ENCODE measurements at places on chromosomes 2 and 18.

GRCh38 chr18:25235401-25236042 lies 116.4 kb downstream of the ZNF521 start:
- DNase-seq = no peak

DNA sequence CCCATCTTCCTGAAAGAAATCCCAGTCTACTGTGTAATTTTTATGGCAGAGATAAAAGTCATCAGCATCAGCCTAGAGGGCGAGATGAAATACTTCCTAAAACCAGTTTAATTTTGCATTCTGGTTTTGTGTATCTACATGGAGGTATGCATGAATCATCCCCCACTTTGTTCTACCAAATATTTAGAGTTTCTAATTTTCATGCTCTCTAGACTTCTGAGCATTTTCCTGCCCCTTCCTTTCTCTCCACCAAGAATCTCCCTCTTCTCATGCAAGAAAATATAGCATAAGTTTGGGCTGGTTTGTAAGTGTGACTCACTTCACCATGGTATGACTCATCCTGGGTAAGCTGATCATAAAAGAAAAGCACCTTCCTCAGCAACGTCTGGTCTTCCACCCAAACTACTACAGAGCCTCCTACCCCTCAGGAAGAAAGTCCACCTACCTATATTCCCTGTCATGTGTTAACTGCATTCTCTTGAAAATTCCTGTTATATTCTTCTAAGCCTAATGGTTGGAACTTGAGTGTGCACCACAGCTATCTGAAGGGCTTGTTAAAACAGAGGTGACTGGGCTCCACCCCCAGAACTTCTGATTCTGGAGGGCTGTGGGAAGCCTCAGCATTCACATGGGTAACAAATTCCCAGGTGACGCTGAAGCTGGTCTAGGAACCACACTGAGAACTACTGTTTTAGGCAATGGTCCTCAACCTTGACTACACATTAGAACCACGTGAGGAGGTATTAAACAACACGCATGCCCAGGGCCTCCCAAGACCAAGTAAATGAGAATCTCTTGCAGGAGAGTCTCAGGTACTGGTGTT lies 37.4 kb upstream of the RAPGEF4 start:
- no peak for DNase-seq

DNA sequence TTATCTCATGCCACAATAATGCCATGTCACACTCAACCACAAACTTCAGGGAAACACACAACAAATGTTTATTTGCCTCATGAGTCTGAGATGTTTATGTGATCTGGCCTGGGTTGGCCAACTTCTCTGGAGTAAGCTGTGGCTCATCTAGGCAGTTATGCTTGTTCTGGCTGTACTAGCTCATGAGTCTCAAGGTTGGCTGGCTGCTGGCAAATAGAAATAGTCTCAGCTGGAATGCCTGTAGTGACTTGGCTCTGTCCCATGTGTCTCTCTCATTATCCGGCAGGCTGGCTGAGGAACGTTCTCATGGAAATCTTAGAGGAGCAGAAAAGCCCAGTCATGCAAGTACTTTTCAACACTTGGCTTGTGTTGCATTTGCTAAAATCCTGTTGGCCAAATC lies 234.9 kb upstream of the CDH2 start:
- no peak for DNase-seq

- DNase-seq = no peak
Measured at GRCh38 chr18:23239350-23239692, 104.0 kb downstream of the CABLES1 start.

DNA sequence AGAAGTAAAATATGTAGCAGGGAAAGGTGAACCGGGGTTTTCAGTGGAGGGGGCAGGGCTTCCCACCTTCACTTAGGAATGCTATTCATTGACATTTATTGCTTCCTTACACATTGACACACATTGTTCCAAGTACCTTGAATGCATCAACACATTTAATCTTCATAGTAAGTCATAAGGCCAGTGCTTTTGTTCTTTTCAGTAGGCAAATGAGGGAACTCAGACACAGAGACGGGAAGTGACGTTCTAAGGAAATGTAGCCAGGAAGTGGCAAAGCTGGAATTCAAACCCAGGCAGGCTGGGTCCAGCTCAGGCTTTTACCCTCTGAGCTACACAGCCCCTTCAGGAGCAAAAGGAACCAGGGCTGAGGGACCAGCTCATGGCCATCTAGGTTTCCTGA lies 20.7 kb downstream of the BMP10 start:
- DNase-seq = no peak

- peak; percentile 56 for DNase-seq
Measured at GRCh38 chr2:128260239-128261138, 58.2 kb downstream of the HS6ST1 start.

GRCh38 chr2:150526006-150526405 lies 38.5 kb upstream of the RND3 start:
- no peak for DNase-seq

- no peak for DNase-seq
Measured at GRCh38 chr2:33909945-33910695, 311.0 kb upstream of the FAM98A start.

DNA sequence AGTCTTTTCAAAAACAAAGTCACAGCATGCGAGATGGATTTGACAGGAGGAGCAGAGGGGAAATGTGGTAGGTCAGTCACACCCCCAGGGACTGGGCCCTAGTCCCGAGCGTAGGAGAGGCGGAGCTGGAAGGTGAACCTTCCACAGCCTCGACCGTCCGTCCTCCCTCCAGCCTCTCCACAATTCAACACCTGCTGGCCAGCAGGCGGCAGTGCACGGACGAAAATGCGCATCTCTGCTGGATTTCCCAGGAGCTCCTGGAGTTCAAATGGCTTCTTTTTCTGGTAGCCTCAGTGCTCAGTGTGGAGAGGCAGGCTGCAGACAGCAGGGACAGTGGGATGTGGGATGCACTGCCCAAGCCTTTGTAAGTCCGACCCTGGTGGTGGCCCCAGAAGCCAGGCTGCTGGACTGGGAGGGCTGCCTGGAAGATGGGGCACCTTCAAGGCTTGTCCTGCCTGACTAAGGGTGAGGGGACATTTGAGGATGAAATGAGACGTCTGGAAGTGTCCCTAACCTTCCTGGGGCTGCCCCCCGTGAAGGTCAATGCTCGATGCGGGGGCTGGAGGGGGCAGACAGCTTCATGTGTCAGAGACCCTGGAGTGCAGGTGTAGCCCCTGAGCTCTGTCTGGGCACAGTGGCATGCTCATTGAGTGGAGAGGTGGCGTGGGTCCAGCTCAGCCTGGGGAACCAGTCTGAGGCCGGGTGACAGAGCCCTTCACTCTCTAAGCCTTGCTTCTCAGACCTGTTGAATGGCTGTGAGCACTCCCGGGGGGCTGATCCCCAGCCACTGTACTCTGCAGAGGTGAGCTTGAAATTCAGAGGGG lies 189.5 kb downstream of the TFCP2L1 start:
- DNase-seq = peak; percentile 47

GRCh38 chr2:132941296-132942020 lies 271.5 kb upstream of the LYPD1 start:
- no peak for DNase-seq

DNA sequence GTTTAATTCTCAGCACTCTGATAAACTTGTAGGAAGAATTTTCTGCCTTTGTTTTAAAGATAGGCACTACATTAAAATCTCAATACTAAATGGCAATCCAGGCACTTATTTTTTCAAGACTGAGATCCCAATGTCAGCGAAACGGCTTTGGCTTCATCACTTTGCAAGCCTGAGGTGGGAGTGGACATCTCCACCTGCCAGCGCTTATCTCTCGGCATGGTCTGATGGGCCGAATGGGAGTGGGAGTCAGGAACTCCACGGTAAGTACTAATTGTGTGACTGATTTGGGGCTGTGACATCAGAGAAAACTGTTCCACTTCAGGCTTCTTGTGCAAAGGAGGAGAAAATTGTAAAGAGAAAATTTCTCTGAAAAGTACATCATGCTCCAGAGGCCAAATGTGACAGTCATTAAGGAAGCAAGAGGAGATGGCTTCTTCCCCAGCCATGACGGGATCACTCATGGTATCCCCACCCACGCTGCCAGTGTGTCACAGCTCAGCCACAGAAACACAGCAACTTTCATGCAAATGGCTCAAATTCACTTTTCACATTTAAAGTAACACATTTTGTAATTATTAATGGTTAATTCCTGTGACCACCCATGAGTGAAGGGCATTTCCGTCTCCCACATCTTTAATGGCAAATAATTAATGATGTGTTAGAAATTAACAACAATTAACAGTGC lies 385.5 kb upstream of the HNRNPA3 start:
- no peak for DNase-seq

DNA sequence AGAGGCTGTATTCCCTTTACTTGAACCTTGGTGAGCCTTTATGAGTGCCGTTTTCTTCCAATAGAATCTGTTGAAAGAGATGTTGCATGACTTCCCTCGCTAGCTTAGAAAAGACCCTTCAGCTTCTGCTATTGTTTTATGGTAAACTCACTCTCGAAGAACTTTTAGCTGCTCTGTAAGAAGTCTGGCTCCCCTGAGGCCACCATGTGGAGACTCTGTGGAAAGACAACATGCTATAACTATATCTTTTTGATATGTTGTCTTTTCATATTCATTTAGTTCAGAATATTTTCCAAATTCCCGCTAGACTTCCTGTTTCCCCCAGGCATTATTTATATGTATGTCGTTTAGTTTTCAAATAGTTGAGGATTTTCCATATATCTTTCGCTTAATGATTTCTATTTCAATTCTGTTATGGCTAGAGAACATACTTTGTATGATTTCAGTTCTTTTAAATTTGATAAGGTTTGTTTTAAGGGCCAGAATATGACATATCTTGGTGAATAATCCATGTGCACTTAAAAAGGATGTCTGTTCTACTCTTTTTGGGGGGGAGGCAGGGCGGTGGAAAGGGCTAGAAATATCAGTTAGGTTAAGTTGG lies 64.1 kb downstream of the PTPN4 start:
- no peak for DNase-seq

DNA sequence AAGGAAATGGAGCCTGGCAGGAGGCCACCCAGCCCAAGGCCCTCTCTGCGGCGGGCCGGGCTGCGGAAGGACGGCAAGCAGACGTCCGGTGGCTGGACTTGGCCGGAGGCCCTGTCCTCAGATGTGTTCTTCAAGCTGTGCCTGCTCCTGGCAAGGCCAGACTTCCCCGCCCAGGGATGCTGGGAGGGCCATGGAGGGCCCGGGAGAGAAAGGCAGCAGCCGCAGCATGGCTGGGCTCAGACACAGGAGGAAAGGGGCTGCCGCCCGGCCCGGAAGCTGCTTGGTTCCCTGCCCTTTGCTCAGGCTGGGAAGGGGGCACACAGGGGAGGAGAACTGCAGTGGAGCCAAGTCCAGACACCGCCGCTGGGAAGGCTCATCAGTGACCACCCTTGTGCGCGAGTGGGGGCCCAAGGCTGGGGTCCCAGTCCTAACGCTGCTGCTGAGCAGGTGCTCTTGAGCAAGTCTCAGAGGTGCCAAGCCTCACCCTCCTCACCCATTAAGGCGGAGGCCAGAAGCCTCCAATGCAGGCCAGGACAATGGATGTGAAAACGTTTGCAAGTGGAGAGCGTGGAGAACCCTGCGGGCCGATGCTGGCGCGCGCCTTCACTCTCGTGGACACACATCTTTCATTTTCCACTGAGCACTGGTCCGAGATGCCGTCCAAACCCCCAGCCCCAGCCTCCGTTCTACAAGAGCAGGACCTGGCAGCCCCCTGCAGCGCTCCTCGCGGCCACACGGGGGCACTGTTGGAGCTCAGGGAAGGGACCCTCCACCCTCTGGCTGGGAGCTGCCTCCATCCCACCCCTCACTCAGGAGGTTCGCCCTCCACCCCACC lies 7.9 kb downstream of the CROCC2 start:
- DNase-seq = peak; percentile 21

DNA sequence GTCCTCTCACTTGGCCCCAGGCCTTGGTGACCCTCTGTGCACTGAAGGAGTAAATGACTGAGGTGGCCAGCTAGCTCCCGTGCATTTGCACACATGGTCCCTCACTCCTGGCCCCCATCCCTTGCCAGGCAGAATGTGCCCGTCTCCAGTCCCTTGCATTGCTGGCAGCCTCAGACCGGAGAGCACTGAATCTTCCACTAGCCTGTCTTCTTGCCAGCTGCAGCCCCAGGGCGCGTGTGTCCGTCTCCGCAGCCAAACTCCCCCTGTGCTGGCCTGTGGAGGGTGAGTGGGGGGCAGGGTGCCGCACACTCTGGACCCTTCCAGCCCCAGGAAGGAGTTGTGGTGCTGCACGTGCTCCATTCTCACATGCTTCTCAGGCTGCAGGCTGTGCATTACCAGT lies 35.9 kb downstream of the INPP4A start:
- DNase-seq = no peak

- no peak for DNase-seq
Measured at GRCh38 chr2:34549710-34550345, 950.7 kb upstream of the FAM98A start.

DNA sequence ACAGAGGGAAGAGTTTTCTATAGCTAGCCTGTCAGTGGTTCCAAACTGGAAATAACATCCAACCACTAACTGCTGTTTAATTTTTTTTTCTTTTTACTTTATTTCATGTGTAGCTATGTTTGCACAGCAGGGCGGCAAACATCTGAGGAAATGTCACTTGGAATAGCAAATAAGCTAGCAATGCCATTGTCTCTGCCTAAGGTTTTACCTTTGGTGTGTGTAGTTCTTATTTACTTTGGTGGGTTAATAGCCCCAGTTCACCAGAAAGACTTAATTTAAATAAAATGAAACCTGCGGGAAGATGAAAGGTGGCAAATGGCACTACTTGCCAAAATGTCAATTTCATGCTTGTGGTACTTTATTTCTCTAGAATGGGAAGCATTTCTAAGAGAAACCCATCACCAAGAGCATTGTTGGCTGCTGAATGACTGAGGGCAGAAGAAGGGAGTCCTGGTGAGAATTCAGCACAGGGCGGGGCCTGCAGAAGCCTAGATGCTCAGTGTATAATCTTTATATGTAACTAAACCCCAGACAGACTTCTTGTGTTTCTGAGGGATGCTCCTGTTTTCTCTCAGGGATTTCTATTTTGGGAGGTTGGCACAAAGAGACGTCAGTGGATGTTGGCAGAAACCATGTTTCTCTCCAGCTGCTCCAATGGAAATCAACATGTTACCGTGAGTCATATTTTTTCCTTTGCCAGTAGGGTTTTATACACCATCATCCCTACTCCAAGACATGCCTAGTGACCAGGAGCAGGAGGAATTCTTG lies 300.4 kb upstream of the NT5C1B start:
- DNase-seq = no peak

DNA sequence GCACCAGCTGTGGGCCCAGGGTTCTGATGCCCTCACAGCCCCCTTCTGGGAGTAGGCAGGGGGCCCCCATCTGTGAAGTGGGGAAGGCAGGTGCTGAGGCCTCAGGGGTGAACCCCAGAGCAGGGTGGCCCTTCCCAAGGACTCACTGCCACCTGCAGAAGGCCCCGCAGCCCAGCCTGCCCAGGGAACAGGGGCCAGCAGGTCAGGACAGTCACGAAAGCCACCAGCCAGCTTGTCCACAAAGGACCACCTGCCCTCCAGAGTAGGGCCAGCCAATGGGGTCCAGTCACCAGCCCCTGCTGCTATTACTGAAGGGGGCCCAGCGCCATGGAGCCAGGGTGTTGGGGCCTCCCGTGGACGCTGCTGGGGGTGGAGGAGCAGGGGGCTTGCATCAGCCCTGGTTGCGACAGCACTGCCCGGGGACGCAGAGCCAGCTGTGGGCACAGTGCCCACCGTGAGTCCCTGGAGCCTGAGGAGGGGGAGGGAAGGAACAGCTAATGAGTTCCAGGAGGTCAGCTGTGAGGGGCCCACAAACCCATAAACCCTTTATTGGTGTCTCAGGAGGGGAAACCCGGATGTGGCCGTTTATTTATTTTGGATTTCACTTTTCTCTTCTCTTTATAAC lies 11.5 kb upstream of the SNED1 start:
- no peak for DNase-seq

GRCh38 chr2:182668671-182669070 lies 47.4 kb upstream of the DNAJC10 start:
- no peak for DNase-seq

Data from hypothalamus (tissue), 51 donors.